ENCODE measurements at places on chromosomes 7 and 10.
A peak's percentile ranks its signal among the peaks of the same experiment; 100 is the strongest.

GRCh38 chr7:43639858-43640491 is 57.1 kb downstream of the STK17A start:
- DNase-seq = no peak

- DNase-seq = no peak
Measured at GRCh38 chr10:33252794-33253203, 81.7 kb downstream of the NRP1 start.

- peak; percentile 7 for DNase-seq
Measured at GRCh38 chr10:15419279-15419874, 48.3 kb upstream of the FAM171A1 start.

GRCh38 chr10:74521526-74521925 is 304.9 kb upstream of the KAT6B start:
- DNase-seq = no peak

GRCh38 chr7:92266415-92267241 is 20.9 kb downstream of the ANKIB1 start:
- no peak for DNase-seq

Data from stimulated activated CD4-positive, alpha-beta T cell treated with anti-CD3 and anti-CD28 coated beads, Interleukin-4, amount 100 ng/mL, for 48 hours (primary cell).